ENCODE measurements at places on chromosomes 4 and X. TPM values are rescaled to one million over a fixed set of nuclear protein-coding genes. Genes with fewer than 3 reads are reported as not detected.

Gene NDST4
- not detected for total RNA-seq

Gene ERCC6L
- total RNA-seq = 14.3 TPM

Gene SLC10A7
- total RNA-seq = 3.1 TPM

Gene GATB
- 12.7 TPM for total RNA-seq

Gene BGN
- not detected for total RNA-seq
